DMS79 (cell line): ENCODE measurements at places on chromosomes 12 and 14.

GRCh38 chr14:70822530-70823185 is 13.3 kb upstream of the MAP3K9 start:
- peak; percentile 25 for DNase-seq

DNA sequence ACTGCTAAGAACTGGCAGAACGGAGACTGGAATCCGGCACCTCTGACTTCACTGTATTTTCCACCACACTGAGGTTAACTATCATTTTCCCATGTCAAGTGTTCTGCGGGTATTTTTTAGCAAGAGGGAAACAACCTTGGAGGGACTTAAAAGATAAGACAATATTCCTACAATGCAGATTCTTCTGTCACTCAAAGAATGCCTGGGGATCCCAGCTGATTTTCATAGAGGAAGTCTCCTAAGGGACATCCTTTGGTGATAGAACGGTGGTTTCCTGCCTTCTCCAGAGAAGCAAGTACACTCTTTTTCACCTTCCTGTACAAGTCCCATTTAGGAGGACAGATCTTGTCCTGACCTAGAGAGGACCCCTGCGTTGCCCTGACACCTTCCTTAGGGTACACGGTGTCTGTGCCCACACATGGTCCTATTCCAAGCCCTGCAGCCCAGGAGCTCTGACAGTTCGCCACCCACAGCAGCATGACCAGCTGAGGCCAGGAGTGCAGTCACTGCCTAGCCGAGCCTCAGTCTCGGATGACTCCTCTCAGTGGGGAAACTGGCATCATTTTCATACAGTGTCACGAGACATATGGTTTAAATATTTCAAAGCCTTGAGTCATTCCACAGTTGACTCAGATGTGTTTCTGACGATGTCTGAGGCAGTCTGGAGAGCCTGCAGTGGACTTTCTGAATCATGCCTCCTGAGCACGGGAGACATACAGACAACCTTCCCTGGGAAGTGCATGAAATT is 181.3 kb upstream of the FKBP4 start:
- no peak for DNase-seq

GRCh38 chr14:55807881-55808379 is 227.9 kb downstream of the KTN1 start:
- DNase-seq: peak; percentile 17

DNA sequence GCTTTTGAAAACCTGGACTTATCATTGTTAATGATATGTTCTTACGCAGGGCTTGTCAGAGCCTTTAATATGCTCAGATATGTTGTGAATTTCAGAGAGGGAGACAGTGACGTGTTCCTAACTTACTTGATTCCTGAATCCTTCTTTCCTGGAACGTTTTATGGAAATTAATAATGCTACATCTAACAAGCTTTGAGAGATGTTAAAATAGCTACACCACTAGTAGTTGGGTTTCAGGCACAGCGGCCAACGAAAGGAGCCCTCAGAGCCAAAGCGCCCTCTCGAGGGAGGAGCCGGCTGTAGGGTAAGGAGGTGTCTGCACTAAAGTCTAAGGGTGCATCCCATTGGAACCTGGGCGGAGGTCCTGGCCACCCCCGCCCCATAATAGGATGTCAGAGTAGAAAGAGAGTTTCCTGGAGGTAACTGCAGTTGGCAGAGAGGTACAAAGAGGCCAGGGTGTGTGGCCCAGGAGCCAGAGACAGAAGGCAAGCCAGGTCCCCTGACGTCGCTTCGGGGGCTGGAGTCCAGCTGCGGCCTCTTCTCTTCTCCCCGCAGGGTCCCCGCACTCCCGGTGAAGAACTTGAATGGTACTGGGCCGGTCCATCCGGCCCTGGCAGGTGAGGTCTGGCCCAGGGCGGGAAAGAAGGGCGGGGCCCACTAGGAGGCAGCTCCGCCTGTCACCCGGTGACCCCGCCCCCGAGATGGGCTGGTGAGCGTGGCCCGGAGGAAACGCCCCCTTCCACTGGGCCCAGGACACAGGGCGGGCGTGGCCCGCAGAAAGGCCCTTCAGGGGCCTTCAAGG is 36.3 kb downstream of the DTX1 start:
- DNase-seq: no peak

- DNase-seq: peak; percentile 77
Observed at GRCh38 chr14:91872517-91873470, 5.5 kb upstream of the TC2N start.

GRCh38 chr12:78343657-78344056 is 513.0 kb downstream of the NAV3 start:
- DNase-seq: no peak

GRCh38 chr12:15648558-15648957 is 140.6 kb downstream of the EPS8 start:
- DNase-seq: no peak

- no peak for DNase-seq
Observed at GRCh38 chr12:26369588-26369987, 174.2 kb downstream of the SSPN start.

DNA sequence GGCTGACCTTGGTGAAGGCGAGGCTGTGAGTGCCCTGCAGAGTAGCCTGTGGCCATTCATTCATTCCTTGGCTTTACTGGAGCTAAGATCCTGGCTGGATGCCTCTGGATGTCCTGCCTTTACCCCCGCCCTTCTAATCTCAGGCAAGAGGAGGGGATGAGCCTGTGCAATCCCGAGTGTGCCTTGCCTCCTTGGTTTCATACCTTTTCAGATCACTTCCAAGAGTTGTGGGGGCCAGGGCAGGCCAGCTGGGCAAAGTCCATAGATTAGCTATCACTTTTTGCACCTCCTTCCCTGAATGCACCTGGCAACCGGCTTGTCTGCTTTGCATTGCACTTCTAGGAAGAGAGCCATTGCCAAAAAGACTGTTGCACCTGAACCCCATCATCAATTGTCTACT is 1.5 kb downstream of the VRTN start:
- no peak for DNase-seq

- DNase-seq: no peak
Observed at GRCh38 chr12:4270831-4271716, 2.5 kb upstream of the CCND2 start.

DNA sequence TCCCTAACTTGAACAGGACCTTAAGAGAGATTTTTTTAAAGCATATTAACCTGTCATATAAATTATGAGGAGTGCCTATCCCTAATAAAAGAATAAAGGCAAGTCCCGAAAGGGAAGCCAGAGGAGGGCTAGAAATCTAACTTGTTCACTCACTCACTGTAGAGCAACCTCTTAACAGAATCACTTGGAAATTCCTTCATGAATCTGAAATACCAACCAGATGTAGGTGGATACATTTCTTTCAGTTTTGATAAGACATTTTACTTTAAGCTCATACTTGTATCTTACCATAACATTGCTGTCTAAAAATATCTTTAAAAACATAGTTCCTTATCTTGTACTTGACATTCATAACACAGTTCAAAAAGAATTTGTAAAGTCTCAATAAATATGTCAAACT is 25.7 kb downstream of the NTN4 start:
- no peak for DNase-seq

DNA sequence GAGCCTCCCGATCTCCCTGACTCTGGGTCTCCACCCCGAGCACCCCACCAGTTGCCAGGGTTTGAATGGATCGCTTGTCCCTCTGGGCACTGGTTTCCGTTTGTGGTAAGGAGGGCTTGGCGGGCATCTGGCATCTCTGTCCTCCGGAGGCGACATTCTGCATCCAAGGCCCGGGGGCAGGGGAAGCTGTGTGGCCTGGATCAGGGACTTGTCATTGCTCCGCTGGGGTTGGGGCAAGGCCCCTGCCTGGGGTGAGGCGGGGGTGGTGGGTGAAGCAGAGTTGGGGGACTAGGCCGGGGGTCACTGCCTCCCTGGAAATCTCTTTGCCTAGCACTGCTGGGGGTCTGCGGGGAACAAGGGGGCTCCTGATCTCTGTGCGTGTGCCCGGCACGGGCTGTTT is 30.2 kb downstream of the KIF26A start:
- DNase-seq: no peak

DNA sequence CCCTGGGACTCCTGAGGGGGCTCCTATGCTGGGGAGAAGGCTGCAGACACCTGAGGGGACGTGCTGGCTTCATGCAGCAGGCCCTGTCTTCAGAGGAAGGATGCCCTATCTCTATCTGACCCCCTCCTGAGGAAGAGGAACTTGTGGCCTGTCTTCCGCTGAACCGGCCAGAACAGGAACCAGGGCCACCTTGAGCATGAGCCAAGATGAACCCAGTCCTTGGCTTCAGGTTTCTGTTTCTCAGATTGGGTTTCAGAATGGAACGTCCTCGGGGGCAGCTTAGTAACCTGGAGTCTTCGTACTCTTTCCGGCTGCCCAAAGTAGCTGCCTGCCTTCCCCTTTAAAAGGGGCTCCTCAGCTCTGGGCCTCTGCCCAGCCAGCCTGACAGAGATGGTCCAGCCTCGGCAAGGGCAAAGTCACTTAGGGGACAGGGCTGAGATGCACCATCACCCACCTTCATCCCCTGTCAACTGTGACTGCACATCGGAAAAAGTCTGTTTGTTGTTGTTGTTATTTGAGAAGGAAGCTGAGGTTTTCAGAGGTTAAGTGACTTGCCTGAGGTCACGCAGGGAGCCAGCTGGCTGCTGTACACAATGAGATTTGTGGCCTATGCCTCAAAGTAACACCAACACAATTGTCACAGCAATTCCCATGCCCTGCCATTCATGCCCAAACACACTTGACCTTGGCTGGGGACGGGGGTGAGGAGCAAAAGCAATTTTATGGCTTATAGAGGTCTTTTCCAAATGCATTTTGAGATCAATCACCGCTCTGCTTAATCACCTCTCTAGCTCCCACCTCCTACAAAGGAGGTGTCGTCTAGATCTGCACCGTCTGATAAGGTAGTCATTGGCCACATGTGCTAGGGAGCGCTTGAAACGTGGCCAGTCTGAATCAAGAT is 13.4 kb downstream of the ASB2 start:
- no peak for DNase-seq

DNA sequence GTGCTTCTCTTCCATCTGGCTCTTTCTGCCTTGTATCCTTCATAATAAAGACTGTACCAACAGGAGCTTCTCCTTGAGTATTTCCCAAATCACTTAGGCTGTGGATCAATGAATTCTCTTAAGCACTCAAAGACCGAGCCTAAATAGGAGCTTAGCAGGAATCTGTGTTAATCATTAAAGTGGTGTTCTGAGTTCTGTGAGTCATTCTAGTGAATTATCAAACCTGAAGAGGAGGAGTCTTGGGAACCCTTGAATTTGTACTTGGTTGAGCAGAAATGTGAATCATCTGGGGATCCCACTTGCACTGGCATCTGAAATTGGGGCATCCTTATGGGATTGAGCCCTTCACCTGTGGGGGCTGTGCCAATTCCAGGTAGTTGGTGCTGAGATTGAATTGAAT is 946.2 kb downstream of the BCL11B start:
- no peak for DNase-seq

DNA sequence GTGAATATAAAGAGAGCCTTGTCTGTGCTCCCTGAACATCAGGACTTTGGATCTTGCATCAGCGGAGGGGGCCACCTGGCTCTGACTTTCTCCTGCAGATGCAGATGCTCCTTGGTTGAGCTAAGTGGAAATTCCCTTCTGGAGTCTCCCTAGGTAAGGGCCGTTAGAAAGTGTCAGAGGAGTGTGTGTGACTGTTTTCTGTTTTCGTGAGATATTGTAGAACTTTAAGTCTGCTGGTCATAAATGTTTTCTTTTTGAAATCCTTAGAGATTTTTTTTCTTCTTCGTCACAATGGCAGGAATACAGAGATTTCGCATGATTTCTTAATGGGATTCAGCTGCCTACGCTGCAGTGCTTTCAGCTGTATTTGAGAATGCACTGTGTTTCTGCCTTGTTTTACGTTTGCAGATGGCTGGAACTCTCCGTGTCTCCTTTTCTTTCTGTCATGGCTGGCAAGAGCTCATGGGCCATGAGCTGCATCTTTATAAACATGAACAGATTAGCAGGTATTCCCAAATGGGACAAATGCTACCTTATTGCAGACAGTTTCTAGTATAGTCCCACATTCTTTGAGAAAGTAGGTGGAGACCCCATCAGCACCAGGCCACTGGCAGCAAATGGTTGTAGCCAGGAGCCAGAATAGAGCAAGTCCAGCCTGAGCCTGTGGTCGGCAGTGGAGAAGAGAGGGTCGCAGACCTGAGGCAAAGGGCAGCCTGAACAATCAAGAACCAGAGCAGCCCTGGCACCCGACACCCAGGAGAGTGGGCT is 76.2 kb upstream of the FRMD6 start:
- no peak for DNase-seq

GRCh38 chr12:5921027-5921909 is 23.8 kb downstream of the ANO2 start:
- no peak for DNase-seq

- no peak for DNase-seq
Observed at GRCh38 chr14:100767788-100768536, 41.3 kb downstream of the DLK1 start.

- no peak for DNase-seq
Observed at GRCh38 chr12:104805186-104805585, 152.9 kb downstream of the SLC41A2 start.

DNA sequence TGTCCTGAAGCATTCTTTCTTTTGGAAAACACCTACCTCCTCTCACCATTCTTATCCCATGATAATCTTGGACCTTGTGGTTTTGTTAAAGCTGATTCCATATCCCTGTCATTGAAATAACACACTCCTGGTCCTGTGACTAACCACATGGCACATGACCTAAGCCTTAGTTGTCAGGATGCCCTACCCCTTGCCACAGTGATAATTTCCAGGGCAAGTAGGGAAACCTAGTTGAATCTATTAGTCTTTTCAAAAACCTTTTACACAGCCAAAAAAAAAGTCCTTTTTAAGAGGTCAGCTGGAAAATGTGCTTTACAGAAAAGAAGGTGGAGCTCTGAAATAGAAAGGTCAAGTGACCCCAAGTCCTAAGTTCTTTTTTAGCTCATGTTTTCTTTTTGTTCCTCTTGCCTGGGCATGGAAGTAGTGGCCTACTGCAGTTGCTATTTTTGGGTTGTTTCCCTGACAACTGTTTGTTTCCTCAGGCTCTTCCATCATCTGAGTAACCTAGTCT is 608.4 kb downstream of the LRFN5 start:
- no peak for DNase-seq

GRCh38 chr14:104826189-104826860 is 25.4 kb downstream of the ZBTB42 start:
- peak; percentile 70 for DNase-seq

DNA sequence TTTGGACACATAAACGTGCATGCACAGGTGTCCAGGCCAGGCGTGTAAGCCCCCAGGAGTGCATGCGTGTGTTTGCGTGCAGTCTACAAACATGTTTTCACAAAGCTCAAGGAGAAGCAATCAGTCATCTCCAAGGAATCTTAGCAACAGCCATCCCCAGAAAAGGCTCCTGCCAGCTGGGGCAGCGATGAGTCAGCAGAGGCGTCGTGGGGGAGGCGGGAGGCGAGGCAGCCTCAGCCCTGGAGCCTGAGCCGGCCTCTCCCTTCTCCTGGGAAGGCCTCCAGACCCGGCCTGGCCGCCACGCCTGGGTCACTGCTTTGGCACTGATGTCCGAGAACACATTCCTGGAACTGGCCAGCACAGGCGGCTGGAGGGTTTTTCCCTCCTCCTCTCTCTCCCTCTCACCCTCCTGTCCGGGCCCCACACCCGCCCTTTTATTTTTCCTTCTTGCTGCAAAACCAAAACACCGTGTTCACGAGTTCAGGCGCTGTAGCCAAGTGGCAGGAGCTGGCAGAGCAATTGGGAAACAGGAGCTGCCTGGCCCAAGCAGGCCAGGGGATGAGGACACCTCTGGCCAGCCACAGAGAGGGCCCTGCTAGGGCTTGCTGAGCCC is 92.7 kb downstream of the LRRC74A start:
- peak; percentile 93 for DNase-seq

GRCh38 chr12:46237371-46238045 is 31.3 kb downstream of the SLC38A1 start:
- DNase-seq: no peak
